Lower lobe of right lung (tissue), 2 donors: ENCODE measurements at places on chromosomes 12 and 14. TPM values are rescaled to one million over a fixed set of nuclear protein-coding genes. Genes with fewer than 3 reads are reported as not detected.
A peak's percentile ranks its signal among the peaks of the same experiment; 100 is the strongest.

GRCh38 chr12:6367065-6367968 is 8.0 kb downstream of the SCNN1A start:
- peak; percentile 44 for DNase-seq

- no peak for DNase-seq
Measured at GRCh38 chr12:55757701-55758100, 14.8 kb downstream of the GDF11 start.

DNA sequence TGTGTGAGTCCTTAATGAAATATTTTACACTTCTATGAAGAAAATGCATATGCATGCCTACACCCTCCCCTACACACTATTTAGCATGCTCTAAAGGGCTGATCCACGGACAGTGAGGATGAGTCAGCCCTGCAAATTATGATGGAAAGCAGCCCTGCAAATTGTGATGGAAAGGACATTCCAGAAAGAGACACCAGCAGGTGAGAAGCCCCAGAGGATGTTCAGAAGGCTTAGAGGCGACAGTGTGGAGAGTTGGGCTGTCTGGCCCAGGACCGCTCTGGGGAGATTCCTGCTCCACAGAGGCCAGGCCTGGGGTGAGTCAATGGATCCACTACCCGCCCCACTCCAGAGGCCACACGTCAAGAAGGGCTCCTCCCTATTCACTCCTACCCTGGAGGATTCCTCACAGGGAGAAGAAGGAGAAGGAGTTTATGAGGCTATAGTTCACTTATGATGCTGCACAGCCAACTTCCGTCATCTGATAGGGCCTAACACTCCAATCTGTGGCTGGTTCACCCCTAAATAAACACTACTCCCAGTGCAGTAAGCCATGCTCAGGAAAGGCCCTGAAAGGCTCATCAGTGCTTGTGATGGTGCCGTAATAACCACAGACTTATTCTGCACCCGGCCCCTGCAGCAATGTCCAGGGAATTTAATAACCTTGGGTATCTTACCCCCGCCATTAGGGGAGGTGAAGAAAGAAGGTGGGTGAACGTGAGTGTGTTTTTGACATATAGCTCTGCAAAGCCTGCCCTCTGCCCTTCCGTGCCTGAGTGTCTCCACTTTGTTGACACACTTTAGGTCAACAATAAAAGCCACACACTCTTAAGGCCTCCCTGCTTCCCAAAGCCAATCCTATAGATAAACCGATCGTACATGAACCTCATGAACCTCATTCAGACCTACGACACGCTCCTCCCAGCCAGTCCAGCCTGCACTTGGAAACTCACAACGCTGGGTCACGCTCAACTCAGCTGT is 46.4 kb downstream of the CLMN start:
- DNase-seq = no peak

DNA sequence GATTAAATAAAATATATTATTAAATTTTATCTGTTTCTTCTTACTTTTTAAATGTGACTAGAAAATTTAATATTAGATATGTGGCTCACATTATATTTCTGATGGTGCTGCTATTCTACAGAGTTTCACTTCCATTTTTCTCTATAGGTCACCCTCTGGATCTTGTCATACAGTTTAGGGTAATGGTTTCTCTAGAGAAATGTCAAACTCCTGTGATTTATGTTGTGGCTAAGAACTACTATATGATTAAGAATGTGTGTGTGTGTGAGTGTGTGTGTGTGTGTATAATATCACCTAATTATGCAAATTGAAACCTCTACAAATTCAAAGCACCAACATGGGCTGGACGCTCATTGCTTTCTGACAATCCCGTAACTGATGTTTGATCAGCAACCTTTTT is 325.9 kb downstream of the ADAMTS20 start:
- DNase-seq = no peak

Gene PMCH
- total RNA-seq = not detected

Gene MMP17
- 2.5 TPM for total RNA-seq

Gene TMEM229B
- total RNA-seq = 6.4 TPM

DNA sequence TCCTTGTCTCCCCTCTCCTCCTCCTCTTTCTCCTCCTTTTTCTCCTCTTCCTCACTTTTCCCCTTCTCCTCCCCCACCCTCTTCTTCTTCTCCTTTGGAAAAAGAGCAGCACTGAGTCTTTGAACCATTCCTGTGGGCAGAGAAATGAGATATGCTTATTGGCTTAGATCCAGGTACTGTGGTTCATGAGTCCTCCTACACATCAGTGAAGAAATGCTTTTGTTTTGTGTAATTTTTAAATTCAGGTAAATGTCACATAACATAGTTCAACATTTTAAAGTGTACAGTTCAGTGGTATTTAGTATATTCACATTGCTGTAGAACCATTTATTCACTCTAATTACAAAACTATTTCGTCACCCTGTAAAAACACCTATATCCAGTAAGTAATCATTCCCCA is 402.1 kb downstream of the AACS start:
- no peak for DNase-seq

DNA sequence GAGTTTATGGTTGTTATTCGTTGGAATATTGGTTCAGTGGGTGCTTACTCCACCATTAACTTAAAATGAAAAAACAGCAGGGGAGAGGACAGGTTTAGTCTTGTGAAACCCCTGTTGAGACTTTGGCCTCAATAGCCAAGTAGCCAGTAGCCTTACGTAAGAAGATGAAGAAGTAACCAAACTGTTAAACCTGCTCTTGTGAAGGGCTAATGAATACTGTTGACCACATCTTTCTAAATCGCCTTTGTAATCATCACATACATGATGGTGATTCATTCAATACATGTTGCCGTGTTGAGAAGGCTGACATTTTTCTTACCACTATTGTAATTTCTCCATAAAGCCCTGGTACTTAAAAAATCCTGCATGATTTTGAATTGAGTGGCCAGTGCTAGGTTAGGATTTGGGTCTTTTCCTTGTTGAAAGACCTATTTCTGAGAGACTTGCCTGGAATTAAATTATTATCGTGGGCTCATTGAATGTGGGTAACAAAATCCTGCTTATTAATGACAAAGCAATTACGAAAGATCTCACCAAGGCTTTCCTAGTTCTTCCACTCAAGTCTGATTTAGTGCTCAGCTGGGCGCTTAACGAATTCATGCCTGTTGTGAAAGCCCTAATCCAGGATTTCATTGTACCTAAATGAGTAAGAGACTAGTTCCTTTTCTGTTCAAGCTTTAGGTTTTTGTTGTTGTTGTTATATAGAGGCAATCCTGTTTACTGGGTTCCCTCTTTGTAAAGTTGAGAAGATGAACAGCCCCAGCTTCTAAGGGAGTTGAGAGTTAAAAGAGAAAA is 333.1 kb downstream of the FUT8 start:
- no peak for DNase-seq

GRCh38 chr12:14890701-14891100 is 5.0 kb upstream of the MGP start:
- DNase-seq = no peak

GRCh38 chr14:24576771-24577170 is 721 bp upstream of the CTSG start:
- no peak for DNase-seq

Gene ANO4
- 0.74 TPM for total RNA-seq

Gene SLC6A12
- 14.2 TPM for total RNA-seq

- DNase-seq = no peak
Measured at GRCh38 chr12:117980616-117981015, 11.8 kb upstream of the KSR2 start.

Gene SELPLG
- total RNA-seq = 59.9 TPM

GRCh38 chr12:33455096-33455495 is 15.5 kb upstream of the SYT10 start:
- no peak for DNase-seq

DNA sequence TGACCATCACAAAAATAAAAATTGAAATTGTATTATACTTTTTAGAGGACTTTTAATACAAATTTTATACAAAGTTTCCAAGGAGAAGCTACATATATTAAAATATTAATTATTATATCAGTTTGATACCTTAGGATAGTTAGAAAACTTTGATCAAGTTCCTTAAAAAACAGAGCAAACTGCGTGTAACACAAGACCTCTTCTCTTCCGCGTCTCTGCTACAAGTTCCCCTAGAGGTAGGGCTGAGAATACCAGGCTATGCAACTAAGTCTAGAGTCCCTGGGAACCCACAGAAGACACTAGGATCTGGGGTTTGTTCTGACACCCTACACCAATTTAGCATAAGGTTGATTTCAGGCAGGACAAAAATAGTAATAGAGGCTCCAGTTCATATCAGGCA is 319.0 kb downstream of the FOXG1 start:
- no peak for DNase-seq

DNA sequence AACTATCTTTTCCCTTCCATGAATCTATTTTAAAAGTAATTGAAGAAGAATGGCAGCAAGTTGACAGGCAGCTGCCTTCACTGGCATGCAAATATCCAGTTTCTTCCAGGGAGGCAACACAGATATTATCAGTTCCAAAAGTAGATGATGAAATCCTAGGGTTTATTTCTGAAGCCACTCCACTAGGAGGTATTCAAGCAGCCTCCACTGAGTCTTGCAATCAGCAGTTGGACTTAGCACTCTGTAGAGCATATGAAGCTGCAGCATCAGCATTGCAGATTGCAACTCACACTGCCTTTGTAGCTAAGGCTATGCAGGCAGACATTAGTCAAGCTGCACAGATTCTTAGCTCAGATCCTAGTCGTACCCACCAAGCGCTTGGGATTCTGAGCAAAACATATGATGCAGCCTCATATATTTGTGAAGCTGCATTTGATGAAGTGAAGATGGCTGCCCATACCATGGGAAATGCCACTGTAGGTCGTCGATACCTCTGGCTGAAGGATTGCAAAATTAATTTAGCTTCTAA is 18.4 kb downstream of the TMPO start:
- no peak for DNase-seq

Gene BIN2
- 45.4 TPM for total RNA-seq

- DNase-seq = peak; percentile 71
Measured at GRCh38 chr12:6792522-6793201, 3.3 kb downstream of the CD4 start.

GRCh38 chr12:60059180-60059579 is 463.4 kb downstream of the SLC16A7 start:
- no peak for DNase-seq

Gene CLEC7A
- total RNA-seq = 79.5 TPM

DNA sequence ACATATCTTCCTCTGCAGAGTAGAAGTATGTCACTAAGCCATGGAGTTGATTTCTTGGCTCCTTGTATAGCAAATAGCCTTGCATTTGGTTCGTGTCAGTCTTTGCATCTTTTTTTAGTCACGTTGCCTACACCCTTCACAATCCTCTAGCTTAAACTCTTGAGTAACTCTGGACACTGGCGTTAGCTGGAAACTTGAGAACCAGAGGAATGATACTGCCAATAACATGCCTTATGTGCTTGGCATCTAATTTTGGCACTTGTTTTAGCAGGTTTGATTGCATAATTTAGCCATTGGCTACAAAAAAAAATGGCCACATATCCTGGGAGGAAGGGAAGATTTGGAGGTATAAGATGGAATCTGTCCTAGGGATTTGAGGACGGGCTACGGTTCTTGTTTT is 136.2 kb downstream of the ETV6 start:
- DNase-seq = no peak

Gene ADAM20
- 1.5 TPM for total RNA-seq

DNA sequence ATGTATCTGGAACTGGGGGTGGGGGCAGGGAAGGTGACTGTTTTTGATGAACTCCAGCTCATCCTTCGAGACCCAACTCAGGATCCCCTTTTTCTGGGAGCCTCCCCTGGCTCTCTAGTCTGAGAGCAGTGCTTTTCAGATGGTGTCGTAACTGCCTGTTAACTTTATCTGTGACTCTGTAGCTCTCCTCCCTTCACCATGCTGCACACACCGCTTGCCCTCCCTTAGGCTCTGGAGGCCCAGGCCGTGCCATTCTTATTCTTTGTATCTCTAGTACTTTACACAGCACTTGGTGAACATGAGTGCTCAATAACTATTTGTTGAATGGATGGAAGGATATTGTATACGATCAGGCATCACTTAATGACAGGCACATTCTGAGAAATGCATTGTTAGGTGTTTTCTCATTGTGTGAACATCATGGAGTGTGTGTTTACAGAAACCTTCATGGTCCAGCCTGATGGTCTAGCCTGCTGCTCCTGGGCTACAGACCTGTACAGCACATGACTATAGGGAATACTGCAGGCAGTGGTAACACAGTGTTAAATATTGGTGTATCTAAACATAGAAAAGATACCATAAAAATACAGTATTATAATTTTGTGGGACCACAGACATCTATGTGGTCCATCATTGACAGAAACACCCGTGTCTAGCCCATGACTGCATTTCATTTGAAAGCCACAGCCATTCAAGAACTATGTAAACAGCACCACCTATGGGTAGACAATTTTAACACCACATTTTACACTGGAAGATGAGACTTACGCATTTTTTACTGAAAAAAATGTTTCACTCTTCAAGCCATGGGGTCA is 91.8 kb downstream of the EML1 start:
- no peak for DNase-seq

- no peak for DNase-seq
Measured at GRCh38 chr14:59249029-59249428, 60.6 kb downstream of the DAAM1 start.

Gene INSM2
- not detected for total RNA-seq

Gene RIMKLB
- 30.5 TPM for total RNA-seq

- DNase-seq = no peak
Measured at GRCh38 chr12:29191267-29191850, 42.3 kb downstream of the FAR2 start.

Gene HOXC6
- 0.50 TPM for total RNA-seq

- DNase-seq = no peak
Measured at GRCh38 chr12:129700036-129700435, 203.8 kb downstream of the TMEM132D start.

DNA sequence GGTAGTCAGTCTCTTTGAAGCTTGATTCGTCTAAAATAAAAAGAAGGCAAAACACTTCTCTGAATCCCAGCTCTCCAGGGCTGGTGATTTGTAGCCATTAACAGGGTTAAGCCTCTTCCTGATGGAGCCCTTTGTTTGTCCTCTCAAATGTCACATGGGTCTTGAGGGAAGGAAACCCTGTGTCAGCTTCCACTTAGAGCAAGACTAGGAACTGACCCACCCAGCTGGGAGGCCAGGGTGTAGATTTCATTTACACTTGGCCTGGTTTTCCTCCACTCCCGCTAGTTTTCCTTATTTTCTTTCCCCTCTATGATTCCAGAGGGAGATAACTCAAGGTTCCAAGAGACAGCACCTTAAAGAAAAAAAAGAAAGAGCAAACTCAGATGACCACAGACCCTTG is 230.5 kb upstream of the EGLN3 start:
- DNase-seq = no peak

DNA sequence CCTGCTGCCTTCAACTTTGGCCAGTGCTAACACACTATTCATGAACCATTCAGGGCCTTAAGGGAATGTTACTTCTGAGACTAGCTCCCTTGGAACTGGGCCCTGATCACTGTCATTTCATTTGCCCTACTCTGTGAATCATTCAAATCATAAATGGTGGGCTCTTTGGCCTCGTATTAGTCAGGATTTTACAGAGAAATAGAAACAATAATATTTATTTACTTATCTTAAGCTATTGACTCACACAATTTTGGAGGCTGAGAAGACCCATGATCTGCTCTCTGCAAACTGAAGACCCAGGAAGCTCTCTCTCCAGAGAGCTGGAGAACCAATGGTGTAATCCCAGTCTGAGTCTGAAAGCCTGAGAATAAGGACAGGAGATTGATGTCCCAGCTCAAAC is 398.5 kb downstream of the LRIG3 start:
- DNase-seq = no peak
